ENCODE measurements at places on chromosomes 11 and 22.
A peak's percentile ranks its signal among the peaks of the same experiment; 100 is the strongest.

GRCh38 chr11:91996526-91996925, 228.1 kb upstream of the FAT3 start:
- peak; percentile 60 for ATAC-seq

GRCh38 chr11:16876053-16876752, 137.8 kb downstream of the C11orf58 start:
- no peak for ATAC-seq

DNA sequence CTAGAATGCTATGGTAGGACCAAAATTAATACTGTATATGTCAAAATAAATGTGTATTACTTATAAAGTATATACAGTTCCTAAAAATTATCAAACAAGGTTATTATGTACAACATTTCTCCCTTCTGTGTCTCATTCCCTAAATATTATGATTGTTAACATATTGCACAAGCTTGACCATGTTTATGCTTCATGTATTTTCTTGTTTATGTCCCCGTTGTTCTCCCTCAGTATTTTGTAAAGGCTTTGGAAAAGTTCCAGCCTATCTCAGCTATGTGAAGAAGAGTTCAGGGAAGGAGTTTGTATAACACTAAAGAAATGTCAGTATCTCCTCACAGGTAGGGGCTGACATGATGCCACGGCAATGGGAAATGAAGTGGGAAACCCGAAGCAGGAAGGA, 19.6 kb downstream of the ADM start:
- ATAC-seq = no peak

- no peak for ATAC-seq
Measured at GRCh38 chr11:123525511-123525918, 95.4 kb downstream of the GRAMD1B start.

GRCh38 chr11:70662691-70663098, 264.4 kb downstream of the CTTN start:
- ATAC-seq = no peak

DNA sequence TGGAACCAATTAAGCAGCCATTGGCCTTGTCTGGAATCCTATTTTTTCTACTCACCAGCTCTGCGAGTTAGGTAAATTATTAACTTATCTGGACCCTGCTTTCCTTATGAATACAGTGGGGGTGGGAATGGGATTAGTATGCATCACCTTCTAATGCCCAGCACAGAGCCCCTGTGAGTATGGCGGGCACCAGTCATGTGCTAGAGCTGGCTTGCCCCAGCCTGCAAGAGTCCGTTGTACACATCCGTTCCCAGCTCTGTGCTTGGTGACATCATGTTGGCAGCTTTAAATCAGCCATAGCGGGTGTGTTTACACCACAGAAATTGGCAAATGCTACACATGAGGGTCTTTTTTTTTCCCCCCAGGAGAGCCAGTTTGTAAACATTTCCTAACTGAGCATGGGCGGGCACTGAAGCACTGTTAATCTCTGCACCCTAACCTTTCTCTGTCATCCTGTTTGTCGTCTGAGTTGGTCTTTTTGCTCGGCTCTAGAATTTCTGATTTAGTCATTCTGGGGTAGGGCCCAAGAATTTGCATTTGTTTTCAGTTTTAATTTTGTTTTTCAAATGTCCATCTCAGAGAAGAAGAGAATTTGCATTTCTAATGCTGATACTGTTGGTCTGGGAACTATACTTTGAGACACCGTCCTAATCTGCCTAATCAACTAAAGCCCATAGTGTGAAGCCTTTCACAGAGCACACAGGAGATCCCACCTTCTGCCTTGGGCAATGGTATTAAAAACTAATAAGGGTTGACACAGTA, 130.3 kb upstream of the TBCEL start:
- no peak for ATAC-seq

- no peak for ATAC-seq
Measured at GRCh38 chr22:47111626-47112581, 349.5 kb downstream of the TBC1D22A start.

DNA sequence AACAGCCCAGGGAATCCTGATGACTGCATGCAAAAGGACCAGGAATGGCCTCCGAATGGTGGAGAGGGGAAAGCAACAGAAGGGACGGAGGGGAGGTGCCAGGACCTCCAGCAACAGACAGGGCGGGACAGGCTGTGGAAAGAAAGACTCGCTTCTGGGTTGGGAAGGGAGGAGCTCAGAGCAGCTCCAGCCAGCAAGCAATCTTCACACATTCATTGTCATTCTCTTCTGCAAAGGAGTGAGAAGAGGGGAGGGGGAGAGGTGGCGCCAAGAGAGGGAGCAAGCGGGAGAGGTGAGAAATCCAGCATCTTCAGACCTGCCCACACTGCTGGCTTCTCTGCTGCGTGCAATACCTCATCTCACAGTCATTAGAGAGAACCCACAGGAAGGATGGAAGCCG, 509.0 kb downstream of the BUD13 start:
- no peak for ATAC-seq

GRCh38 chr11:48384670-48385069, 18.4 kb upstream of the OR4C5 start:
- ATAC-seq = no peak

DNA sequence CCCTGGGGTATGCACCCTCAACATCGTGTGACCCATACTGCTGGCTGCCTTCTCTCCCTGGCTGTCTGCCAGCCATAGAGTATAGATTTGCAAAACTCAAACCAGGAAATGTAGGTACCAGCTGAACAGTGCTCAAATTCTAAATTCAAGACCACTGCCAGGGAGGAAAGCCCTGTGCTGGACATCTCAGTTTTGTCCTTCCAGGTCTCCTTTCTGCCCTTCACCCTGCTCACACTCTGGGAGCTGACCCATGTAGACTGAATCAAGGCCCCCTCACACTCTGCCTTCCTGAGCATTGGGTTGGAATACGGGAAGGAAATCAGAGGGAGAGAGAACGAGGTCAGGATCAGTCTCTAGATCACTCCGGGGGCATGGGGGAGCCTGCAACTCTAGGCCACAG, 12.4 kb upstream of the DRD2 start:
- no peak for ATAC-seq

GRCh38 chr11:67167719-67168118, 48.7 kb downstream of the KDM2A start:
- peak; percentile 58 for ATAC-seq

DNA sequence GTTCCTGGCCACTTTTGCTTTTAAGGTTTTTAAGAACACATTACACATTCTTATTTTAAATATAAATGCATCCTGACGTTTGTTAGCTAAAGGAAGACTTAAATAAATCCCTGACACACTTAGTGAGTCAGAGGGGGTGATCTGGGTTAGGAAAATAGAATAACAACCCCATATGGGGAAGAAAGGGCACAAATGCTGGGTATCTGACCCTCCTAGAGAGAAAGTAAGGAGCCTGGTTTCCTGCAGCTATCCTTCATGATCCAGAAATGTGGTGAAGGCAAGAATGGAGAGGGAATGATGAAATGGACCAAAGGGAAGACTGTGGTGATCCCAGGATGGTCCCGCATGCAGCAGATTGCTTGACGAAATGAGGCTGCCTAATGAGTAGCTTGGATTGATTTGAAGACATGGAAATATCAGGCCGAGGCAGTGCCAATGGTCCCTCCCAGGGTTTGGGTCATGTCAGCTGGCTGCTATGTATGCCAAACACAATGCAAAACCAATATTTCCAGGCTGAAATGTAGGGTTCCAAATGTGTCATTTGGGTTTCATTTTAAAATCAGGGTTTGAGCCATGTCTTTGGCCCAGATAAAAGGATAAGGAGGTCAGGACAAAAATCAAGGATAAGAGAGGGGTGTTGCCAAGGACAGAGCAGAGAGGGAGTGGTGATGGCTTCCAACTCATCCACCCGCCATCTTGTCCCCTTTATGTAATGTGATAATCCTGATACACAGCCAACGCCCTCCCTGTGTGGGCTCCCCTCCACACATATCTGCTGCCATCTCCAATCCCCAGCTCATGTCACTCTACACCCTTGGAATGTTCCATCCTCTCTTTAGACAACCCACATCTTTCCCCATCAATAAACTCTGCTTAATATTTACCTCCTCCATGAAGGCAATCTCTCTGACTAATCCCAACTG, 135.1 kb upstream of the PITPNB start:
- ATAC-seq = no peak

DNA sequence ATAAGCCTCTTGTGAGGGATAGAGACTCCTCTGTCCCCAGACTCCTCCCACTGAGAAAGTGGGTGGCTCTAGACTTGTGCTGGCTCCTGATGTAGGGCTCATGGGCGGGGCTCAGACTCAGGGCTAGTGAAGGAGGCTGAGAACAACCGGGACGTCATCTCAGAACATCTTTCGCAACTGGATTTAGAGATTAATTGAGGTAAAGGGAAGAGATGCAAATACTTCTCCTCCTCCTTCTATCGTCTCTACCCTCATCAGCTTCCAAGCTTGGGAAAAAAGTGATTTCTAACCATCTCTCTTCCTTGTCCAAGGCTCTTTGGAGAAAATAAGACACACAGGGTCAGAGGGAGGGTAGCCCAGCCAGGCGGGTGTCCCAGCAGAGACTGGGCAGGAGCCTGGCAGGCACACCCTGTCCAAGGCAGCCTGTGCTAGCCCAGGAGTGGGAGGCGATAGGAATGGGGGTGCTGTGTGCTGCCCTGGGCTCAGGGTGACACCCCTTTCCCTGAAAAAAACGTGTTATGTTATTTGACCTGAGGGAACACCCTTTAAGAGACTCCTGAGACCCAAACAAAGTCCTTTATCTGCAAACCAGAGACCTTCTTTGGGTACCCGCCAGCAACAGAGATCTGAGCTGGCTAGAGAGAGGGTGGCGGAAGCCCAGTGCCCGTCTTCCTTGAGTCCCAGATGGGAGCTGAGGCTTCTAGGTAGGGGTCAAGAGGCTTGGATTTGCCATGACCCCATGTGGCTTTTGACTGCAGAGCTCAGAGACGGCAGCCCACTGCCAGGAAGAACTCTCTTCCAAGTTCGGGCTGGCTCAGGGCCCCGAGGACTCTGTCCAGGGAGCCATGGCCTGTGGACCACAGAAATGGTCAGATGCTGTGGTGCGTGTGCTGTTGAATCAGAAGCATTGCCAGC, 160.9 kb downstream of the ADAMTS15 start:
- no peak for ATAC-seq

- ATAC-seq = no peak
Measured at GRCh38 chr11:94338651-94339050, 34.3 kb downstream of the IZUMO1R start.

- no peak for ATAC-seq
Measured at GRCh38 chr11:17012712-17013547, 1.3 kb downstream of the PLEKHA7 start.

- no peak for ATAC-seq
Measured at GRCh38 chr22:37484480-37485394, 1.4 kb downstream of the MFNG start.

- no peak for ATAC-seq
Measured at GRCh38 chr11:60396799-60397198, 540 bp downstream of the MS4A14 start.

- ATAC-seq = peak; percentile 75
Measured at GRCh38 chr11:66112601-66113499, 42.8 kb downstream of the PACS1 start.

- no peak for ATAC-seq
Measured at GRCh38 chr11:35524780-35525179, 636 bp downstream of the PAMR1 start.

- peak; percentile 94 for ATAC-seq
Measured at GRCh38 chr22:41596776-41597634, 7.4 kb upstream of the PMM1 start.

DNA sequence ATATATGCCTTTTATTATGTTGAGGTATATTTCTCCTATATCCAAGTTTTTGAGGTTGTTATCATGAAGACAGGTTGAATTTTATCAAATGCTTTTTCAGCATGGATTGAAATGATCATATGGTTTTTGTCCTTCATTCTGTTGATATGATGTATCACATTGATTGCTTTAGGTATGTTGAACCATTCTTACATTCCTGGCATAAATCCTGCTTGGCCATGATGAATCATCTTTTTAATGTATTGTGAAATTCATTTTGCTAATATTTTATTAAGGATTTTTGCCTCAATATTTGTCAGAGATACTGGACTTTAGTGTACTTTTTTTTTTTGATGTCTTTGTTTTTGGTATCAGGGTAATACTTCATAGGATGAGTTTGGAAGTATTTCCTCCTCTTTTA, 283.8 kb upstream of the C11orf87 start:
- no peak for ATAC-seq

- peak; percentile 61 for ATAC-seq
Measured at GRCh38 chr22:40797427-40797826, 21.7 kb downstream of the SLC25A17 start.

GRCh38 chr22:39240831-39241793, 3.7 kb downstream of the PDGFB start:
- no peak for ATAC-seq

GRCh38 chr11:117843666-117844484, 19.3 kb upstream of the FXYD2 start:
- peak; percentile 94 for ATAC-seq

DNA sequence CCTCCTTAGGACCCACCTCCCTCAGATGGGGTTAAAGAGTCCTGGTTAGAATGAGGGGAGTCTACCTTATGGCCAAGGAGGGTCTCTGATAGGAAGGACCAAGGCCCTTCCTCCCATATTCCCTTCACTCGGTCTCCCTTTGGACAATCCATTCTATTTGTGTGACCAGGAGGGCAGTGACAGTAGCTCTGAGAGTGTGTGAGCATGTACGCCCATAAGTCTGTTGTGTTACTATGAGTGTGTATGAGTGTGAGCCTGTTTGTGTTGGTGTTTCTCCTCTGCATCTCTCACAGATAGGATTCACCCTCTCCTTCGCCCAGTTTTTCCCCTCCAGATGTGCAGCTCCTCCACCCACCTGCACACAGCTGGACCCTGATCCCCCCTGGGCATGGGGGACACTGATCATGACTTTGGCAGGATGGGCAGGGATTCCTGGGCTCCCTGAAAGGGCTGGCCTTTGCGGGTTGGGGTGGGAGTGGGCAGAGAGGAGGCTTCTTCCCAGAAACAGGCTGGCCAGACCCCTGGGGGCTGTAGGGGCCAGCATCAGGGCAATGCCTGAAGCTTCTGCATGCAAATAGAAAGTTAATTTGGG, 14.5 kb downstream of the PHLDB1 start:
- no peak for ATAC-seq

GRCh38 chr11:41306431-41306830, 153.0 kb downstream of the LRRC4C start:
- ATAC-seq = no peak

GRCh38 chr11:115623021-115623451, 118.8 kb upstream of the CADM1 start:
- ATAC-seq = peak; percentile 74

DNA sequence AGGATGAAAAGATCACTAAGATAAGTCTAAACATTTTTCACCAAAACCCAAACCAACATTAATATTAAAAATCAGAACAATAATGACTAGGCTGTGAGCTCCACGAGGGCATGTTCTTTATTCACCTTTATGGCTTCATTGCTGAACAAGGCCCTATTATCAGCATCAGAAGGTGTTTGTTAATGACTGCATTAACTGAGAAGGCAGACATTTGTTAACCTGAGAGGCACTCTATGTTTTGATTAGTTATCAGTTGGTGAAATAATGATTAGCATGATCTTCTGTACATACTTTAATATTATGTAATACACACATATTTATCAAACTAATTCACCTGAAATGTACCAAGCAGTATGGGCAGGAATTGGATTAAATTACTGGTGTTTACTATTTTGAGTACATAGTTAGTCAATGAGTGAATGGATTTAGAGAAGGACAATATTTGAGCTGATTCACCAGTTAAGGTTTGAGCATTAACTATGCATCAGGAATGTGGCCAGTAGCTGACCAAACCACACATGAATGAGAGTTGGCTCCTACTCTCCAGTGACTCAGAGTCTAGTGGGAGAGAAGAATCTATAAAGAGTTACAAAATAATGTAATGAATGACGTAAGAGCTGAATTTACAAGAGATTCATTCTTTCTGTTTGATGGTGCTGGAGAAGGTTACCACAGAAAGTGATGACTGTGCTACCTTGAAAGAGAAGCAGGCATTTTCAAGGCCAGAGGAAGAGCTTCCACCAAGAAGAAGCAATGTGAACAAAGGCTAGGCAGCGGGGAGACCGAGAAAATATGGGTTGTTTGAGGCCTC, 6.7 kb downstream of the IL18 start:
- peak; percentile 99 for ATAC-seq

Measured in SK-N-SH treated with all-trans-retinoic acid at 6 μM for 48 hours (cell line).